ENCODE measurements at places on chromosomes 16 and 17.
A peak's percentile ranks its signal among the peaks of the same experiment; 100 is the strongest.

- DNase-seq = no peak
These were observed 99.2 kb downstream of the SPACA3 start for GRCh38 chr17:33090806-33091205.

- no peak for DNase-seq
These were observed 542.1 kb downstream of the XYLT1 start for GRCh38 chr16:16928532-16929109.

- no peak for DNase-seq
These were observed 443.3 kb downstream of the UTP18 start for GRCh38 chr17:51703361-51704341.

GRCh38 chr17:3545151-3545550 lies 12.5 kb downstream of the TRPV3 start:
- no peak for DNase-seq

DNA sequence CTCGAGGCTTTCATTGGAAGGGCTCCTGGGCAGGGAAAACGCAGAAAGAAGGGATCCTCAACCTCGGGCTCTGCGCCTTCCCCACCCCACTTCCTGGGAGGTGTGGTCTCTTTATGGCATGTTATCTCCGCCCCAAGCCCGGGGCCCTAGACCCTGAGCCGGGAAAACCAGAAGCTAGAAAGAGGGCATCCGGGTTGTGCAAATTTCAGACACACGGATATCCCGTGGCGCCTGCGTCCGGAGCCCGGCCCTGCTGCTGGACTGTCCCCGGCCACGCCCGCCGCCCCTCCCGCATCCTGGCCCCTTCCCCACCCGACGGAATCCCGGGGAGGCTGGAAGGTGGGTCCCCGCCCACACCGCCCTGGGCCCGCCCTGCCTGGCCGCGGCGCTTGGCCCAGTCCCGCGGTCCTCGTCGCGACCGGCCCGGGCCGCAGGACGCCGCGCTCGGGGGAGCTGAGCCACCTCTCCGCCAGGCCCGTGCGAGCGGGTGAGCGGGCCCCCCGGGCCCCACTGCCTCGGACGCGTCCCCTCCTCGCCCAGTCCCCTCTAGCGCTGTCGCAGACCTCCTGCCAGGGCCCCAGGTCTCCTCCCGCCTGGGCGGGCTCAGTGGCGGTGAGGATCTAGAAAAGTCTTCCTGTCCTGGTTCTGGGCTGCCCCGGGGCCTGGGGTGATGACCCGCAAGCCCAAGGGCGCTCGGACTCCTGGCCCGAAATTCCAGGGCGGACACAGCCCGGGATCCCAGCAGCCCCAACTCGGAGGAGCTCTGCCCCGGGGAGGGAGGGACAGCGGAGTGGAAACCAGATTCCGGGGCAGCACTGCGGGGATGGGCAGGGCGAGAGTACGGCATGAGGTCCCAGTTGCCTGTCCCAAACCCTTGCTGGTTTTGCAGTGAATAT lies at the start of gene SLC16A5:
Gene SLC16A5 (plus strand): TSS at position 397 of the 896 bp plus-strand sequence. CDS start 5,683 bp downstream, outside the sequence.
- DNase-seq = no peak

DNA sequence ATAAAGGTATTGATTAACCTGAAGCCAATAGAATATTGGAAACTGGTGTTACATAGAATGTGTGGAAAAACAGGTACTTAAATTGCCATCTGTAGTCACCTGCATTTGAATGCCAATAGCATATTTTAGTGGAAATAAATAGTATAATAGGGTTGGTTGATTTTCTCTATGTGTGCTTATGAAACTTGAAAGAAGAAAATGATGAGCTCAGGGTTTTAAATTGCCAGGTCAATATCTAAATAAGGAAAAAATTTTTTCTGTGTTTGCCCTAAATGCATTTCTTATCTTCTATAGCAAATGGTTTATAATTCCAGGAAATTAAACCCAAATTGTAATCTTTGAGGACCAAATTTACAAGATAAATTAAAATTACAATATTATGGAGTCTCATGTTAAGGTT lies 626.6 kb downstream of the CDH8 start:
- DNase-seq = no peak

DNA sequence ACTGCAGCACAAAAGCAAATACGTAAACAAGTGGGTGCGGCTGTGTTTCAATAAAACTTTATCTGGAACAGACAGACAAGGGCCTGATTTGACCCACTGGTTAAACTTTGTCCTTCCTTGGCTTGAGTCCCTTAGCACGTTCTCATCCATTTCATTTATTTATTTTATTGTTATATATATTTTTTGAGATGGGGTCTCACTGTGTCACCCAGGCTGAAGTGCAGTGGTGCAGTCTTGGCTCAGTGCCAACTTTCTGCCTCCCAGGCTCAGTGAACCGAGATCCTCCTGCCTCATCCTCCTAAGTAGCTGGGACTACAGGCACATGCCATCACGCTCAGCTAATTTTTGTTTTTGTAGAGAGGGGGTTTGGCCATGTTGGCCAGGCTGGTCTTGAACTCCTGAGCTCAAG lies 64.3 kb downstream of the MYH11 start:
- DNase-seq = no peak

DNA sequence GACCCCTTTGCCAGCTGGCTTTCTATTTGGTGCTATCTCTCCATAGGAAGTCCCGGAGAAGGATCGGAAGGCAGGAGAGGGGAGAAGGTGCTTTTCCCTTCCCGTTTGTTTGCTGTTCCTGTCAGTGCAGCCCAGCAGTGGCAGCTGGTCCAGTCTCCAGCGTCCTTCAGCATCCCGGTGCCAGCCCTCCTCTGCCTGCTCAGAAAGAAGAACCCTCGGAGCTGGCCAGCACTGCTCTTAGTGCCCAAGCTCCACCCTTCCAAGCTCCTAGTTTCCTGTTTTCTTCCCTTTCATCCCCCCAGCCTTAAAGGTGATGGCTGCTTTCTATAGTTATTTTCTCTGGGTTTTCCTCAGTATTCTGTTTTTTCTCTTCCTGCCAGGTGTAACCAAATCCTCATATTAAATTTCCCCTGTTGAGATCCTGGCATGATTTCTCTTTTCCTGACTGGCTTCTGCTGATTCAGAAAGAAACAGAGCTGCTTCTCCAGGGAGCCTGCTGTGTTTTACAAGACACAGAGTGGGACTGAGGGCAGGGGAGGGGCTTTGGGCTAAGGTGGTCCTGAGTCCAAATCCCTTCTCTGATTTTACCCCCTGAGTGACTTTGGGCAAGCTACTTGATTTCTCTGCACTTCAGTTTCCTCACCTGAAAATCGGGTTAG lies 186.8 kb downstream of the COPRS start:
- DNase-seq = no peak

GRCh38 chr16:57475711-57476339 lies 10.5 kb downstream of the DOK4 start:
- peak; percentile 55 for DNase-seq
